Fibroblast of lung (primary cell): ENCODE measurements at places on chromosomes 2 and 18. TPM values are rescaled to one million over a fixed set of nuclear protein-coding genes. Genes with fewer than 3 reads are reported as not detected.
A peak's percentile ranks its signal among the peaks of the same experiment; 100 is the strongest.

ICOS gene
- total RNA-seq, result not detected in 2 replicates

TCF23 gene
- under 0.01 TPM in 1 of 2 replicates, not detected in the other for total RNA-seq

DHRS9 gene
- not detected in 2 replicates for total RNA-seq

GPR35 gene
- 1.0 and 1.2 TPM in 2 replicates for total RNA-seq

TET3 gene
- 2.6 and 3.1 TPM in 2 replicates for total RNA-seq

FNDC4 gene
- total RNA-seq, result 12.8 and 18.3 TPM in 2 replicates

DNA sequence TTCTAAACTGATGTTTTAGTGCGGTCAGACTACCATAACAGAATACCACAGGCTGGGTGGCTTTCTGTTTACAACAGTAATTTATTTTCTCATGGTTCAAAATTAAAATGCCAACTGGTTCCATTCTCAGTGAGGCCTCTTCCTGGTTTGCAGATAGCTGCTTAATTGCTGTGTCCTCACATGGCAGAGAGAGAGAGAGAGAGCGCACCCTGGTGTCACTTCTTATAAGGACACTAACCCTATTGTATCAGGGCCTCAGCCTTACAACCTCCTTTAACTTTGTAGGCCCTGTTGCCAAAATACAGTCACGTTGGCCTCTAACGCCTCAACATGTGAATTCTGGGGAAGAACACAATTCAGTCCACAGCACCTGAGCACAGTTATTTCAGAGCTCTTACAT lies 37.5 kb upstream of the ZNF385B start:
- no peak overlapping the region for H3K27ac ChIP-seq
- H3K36me3 ChIP-seq, result no peaks in the 10 kb centered on the region
- no peak overlapping the region for H3K4me3 ChIP-seq
- peak; percentile 11 for DNase-seq
- H3K27me3 ChIP-seq, result no peaks in the 10 kb centered on the region
- no peaks in the 10 kb centered on the region for H3K4me1 ChIP-seq

GRCh38 chr2:147554521-147555107 lies 290.2 kb upstream of the ACVR2A start:
- no peaks in the 10 kb centered on the region for H3K27me3 ChIP-seq
- H3K4me3 ChIP-seq, result no peak overlapping the region
- no peak for DNase-seq

DNA sequence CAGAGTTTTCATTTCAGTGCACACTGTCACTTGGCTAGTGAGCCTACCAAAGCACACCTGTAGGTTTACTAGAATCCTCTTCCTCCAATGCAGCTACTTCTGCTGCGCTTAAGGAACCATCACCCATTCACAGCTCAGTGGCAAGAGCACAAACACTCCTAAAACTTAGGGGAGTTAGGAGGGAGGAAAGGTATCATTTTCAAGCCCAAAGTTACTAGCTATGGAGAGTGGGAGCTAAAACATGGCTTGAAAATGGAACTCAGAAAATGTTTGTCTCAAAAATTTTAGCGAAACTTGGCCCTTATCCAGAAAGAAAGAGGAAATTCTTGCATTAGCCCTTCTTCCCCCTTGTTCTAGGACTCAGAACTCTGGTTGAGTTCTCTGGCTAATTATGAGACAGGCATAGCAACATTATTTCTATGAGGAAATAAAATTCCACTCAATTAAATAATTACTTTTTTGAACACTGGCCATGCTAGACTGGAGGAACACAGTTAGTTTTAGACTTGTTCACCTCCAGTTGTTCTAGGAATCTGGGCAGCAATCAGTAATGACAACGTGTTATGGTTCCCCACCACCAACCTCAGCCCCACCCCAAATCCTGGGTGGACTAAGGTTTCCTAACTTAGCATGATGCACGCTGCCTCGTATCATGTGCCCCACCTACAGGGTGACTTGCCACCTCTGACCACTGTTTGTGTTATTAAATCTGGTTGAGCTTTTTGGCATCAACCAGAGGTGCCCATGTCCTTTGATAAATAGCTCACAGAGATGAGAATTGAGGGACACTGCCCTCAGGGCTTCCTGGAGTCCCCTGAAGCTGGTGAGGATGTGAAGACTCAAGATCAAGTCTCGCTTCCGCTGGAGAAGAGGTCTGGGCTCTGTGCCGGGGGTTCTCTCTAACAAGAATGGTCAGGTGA lies 32.8 kb downstream of the LPIN2 start:
- no peaks in the 10 kb centered on the region for H3K27me3 ChIP-seq
- H3K36me3 ChIP-seq, result no peaks in the 10 kb centered on the region
- peak overlapping the region; percentile 79 for H3K27ac ChIP-seq
- H3K4me3 ChIP-seq, result no peak overlapping the region

- no peak for DNase-seq
- H3K27me3 ChIP-seq, result no peaks in the 10 kb centered on the region
- H3K4me1 ChIP-seq, result no peaks in the 10 kb centered on the region
- no peak overlapping the region for H3K4me3 ChIP-seq
- H3K36me3 ChIP-seq, result no peaks in the 10 kb centered on the region
Measured at GRCh38 chr2:132387126-132387525, 29.5 kb upstream of the GPR39 start.

- H3K36me3 ChIP-seq, result no peaks in the 10 kb centered on the region
- H3K27ac ChIP-seq, result no peak overlapping the region
- H3K4me1 ChIP-seq, result no peaks in the 10 kb centered on the region
- no peak overlapping the region for H3K4me3 ChIP-seq
- no peaks in the 10 kb centered on the region for H3K27me3 ChIP-seq
- DNase-seq, result peak; percentile 63
Measured at GRCh38 chr18:32930695-32931301, 158.0 kb upstream of the KLHL14 start.

DNA sequence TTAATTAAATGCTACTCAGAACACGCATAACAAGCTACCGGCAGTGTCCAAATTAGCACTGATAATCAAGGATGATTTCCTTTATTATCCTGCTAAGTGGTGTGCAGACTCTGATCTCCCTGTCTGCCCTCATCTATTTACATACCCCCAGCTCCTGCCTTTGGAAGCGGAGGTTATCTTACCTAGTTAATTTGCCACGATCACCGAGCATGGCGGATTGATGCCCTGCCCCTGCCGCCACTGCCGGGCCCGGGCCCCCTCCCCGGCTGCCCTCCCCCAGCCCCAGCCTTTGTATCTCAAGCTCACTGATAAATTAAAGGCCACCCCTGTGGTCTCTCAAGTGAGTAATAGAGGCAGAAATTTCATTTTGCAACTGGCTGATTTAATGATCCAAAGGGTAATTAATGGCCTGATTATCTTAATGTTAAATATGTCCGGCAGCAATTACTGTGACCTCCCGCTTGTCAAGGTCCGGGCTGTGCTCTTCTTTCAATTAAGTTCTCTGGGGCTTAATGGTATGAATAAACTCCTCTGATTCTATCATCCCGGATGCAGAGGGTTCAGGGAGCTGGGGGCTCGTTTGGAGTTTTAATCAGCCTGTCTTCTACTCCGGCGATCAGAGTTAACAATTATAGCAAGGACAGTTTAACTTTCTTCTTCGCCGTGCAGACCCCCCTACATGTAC lies 113.4 kb downstream of the GBX2 start:
- no peaks in the 10 kb centered on the region for H3K27me3 ChIP-seq
- DNase-seq, result no peak
- no peak overlapping the region for H3K4me3 ChIP-seq
- no peaks in the 10 kb centered on the region for H3K36me3 ChIP-seq

- H3K27ac ChIP-seq, result no peak overlapping the region
- DNase-seq, result no peak
- no peaks in the 10 kb centered on the region for H3K36me3 ChIP-seq
- no peak overlapping the region for H3K4me3 ChIP-seq
- no peaks in the 10 kb centered on the region for H3K4me1 ChIP-seq
Measured at GRCh38 chr2:54820558-54820957, 97.1 kb downstream of the EML6 start.
